ENCODE measurements at places on chromosomes 12 and 14.

DNA sequence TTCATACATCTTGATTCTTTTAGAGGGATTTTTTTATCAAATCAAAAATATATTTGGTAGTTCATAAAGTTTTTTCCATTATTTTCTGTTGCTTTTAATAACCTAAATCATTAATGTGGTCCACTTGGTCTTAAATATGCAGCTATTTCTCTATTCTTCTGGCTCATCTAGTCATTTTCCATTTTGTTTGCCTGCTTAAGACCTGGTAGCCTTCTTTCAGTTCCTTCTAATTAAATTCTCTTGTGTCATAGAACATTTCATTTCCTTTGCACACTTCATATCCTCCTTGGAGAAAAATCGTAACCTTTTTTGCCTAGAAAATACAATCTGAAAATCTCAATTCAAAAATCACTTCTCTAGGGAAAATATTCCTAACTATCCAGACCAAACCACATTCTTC, 387.0 kb downstream of the LRFN5 start:
- no peak for DNase-seq

GRCh38 chr14:85187521-85187920, 342.4 kb upstream of the FLRT2 start:
- DNase-seq: no peak

DNA sequence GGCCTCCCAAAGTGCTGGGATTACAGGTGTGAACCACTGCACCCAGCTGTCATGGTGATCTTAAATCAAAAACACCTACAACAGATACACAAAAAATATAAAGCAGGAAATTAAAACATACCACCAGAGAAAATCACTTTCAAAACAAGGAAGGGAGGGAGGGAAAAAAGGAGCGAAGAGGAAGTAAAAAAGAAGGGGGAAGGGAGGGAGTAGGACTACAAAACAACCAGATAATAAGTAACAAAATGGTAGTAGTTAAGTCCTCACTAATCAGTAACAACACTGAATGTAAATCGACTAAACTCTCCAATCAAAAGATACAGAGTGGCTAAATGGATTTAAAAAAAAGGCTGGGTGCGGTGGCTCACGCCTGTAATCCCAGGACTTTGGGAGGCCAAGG, 89.0 kb downstream of the SH2B3 start:
- no peak for DNase-seq

DNA sequence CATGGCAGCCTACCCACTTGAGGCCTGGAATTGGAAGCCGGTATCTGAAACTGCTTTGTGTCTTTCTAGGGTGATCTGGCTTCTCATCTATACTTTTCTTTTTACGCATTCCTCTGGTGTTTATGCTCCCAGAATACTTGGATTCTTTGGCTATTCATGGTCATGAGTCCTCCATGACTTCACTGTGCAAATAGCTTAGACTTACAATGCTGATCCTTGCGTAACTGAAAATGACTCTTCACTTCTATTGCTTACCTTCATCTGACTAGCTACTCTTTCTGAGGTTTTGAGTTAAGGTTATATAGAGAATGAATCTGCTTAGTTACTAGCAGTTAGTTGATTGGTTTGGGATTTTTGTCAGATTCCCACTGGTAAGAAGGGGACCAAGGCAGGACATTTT, 121.7 kb upstream of the NOVA1 start:
- no peak for DNase-seq

DNA sequence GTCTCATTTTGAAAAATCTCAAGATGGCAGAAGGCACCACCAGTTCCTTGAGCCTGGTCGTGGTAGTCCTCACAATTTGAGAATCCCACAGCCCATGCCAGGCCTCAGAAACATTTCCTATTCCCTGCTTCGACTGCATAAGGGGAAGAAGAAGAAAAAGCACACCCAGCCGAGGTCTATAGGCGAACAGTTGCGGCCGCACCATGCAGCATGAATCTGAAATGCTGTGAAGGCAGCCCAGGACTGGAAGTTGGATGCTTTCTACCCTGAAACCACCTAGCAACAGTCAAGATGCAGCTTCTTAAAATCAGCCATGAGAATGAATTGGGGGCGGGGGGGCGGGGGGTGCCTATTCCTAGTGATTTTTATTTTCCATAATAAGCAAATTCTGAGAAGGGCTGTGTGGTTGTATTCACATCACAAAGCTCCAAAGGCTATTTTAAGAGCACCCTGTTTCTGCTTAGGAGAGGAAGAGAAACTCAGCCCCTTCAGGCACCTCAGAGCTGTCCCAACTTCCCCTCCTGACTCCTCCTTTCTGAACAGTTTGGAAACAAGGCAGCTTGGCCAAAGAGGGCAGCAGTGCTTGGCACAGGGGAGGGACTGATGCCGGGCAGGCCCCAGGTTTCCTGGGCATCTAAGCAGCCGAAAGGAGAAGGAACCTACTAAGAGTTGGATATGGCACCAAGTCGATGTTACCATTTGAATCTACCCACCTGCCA, 172.5 kb upstream of the FOXN3 start:
- DNase-seq: no peak

DNA sequence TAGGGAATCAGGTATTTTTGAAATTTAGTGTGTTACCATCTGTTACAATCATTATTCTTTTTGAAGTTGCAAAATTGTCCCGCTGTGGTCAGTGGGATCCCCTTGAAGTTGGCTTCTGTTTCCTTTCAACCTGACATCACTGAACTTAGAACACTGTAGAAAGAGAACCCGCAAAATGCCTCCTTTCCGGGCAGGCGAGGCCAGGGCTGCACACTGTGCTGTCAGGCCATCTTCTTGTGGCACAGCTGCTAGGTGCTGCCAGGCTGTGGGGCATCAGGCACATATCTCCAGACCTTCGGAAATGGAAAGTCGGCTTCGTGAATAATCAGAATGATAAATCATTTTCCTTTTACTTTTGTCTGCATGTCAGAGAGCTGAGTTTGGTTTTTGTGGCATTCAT, 103.5 kb downstream of the GLT1D1 start:
- no peak for DNase-seq

DNA sequence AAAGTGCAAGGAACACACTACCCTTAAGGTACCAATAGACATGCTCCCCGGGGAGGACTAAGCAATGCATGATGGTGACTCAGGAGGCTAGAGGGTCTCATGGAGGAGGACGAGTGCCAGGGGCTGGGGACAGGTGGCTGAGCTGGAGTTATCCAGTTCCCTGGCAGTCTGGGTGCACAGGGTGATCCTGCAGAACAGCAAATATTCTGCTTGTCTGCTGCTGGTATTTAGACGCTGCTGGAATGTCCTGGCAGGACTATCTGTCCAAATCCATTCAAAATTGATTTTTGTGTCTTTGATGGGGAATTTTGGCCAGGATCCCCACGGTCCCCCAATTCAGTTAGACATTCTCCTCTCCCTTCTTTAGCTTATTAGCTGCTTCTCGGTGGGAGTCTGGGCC, 138.7 kb downstream of the C12orf75 start:
- DNase-seq: no peak

- no peak for DNase-seq
These were observed 14.3 kb downstream of the ASB8 start for GRCh38 chr12:48142818-48143674.

GRCh38 chr14:101808020-101808641, 46.6 kb downstream of the PPP2R5C start:
- peak; percentile 54 for DNase-seq

DNA sequence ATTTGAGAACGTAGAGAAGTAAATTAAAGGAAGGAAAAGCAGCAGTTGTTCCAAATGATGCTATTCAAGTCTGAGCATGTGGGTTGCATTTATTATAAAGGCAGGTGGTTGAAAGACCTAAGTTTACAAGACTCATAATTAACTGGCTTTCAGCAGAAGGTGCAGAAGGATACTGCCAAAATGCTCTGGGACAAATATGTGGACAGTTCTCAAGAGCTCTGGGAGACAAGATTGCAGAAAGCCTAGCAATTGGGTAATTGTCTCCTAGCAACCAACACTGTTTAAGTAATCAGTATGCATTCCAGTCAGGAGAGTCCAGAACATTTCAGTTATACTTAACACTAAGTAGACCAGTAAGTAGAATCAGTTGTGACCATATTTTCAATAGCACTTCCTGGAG, 131.5 kb downstream of the GPR135 start:
- no peak for DNase-seq

DNA sequence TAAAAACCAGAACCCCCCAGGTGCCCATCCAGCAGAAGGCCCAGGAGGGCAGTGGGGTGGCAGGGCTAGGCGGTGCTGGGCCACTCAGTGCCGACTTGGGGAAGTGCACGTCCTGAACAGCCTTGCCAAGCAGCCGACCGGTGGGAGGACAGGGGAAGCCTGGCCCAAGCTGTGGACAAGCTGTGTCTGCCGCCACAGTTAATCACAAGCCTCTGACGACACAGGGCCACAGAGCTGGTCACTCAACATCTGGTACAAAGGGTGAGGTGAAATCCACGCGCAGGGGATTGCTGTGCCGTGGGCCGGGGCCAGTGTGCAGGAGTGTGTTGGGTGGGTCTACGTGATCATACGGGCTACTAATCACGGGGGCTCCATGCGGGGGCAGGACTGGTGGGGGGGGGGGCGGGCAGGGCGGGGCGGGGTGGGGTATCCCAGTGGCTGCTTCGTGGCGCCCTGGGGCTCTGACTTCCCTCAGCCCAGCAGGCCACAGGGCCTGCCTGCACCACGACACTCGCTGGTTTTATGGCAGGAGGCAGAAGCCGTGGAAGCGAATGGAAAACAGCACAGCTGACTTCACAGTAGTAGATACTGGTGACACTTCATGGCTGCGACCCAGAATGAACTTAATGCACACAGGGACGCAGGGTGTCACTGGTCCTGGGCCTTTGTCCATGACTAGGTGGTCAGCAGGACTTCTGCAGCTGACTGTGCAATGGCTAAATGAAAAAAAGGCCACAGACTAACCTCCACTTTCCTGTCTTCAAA, 10.2 kb downstream of the AMN start:
- DNase-seq: no peak

- DNase-seq: no peak
These were observed 6.4 kb upstream of the MRPL42 start for GRCh38 chr12:93460902-93461301.

DNA sequence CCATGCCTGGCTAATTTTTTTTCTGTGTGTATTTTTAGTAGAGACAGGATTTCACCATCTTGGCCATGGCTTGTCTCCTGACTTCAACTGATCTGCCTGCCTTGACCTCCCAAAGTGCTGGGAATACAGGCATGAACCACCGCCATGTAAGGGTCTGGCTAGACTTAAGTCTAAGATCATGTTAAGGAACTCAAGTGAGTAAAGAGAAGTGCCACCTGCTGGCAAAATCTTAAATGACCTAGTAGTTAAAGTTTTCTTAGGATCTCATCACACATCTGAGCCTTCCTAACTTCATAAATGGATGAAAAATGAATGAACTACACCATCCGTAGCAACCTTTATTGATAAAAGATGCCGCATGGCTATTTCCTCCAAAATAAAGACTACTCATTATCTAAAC, 1.7 kb upstream of the C12orf56 start:
- no peak for DNase-seq

DNA sequence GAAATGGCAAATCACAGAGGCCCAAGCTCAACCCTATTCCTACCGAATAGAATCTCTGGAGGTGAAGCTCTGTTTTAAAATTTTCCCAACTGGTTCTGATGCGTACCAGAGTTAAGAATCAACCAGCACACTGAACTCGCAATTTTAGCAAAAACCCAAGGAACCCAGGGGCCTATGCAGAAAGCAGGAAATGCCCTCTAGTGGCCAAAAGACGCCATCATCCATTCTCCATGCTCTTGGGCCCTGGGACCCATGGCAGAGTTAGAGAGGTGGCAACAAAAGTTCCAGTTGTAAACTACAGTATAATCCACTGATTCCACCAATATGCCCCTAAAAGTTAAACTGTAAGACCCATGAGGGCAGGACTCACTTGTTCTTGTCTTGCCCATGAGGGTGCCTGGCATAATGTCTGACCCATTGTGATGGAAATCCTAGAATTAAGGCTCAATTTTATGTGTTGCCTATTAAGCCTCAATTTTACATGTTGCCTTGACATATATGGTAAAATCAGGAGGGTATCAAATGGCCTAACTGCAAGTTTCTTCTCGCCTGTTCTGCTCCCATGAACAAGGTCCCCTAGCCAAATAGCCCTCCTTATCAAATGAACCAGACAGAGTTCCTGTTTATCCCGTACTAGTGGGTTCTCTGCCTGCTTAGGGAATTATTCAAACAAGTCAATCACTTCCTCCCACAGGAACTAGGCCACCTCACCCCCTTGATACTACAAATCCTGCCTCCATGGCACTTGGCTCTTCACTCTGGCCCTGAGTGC, 137.5 kb upstream of the CPM start:
- peak; percentile 24 for DNase-seq

DNA sequence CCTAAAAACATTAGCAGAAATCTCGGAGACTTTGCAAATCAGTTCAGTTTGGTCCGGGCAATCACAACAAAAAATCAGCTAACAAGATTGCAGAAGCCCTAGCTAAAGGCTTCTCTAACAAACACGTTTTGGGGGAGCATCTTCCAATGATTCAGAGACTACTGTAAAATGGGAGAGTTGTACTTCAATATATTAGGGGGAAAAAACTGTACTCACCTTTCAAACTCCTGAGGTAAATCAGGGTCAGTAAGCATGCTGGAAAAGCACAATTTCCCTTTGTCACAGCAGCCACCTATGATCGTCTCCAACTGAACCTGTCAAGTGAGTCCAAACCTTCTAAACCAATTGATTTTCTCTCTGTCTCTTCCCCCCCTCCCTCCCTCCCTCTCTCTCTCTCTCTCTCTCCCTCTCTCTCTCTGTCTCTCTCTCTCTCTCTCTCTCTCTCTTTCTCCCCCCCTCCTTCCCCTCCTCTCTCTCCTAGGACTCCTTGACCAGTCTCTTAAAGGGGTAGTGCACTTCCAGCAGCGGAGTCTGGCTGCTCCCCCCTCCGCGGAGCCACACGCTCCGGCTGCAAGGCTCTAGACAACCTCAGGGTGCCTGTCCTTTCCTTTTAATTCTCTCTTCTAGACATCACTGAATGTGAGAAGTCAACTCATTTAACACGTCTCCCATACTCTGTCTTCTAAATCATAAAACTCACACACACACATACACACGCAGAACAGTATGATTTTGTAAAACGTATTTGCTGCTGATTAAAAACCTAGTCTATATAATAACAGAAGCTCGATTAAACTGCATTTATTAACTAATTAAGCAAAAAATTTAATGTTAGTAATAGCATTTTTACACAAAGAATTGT, at the start of gene SOX5:
SOX5 (minus strand) TSS at position 323 of the 862 bp plus-strand sequence; CDS start at position 254, 69 bp downstream.
- DNase-seq: peak; percentile 87

DNA sequence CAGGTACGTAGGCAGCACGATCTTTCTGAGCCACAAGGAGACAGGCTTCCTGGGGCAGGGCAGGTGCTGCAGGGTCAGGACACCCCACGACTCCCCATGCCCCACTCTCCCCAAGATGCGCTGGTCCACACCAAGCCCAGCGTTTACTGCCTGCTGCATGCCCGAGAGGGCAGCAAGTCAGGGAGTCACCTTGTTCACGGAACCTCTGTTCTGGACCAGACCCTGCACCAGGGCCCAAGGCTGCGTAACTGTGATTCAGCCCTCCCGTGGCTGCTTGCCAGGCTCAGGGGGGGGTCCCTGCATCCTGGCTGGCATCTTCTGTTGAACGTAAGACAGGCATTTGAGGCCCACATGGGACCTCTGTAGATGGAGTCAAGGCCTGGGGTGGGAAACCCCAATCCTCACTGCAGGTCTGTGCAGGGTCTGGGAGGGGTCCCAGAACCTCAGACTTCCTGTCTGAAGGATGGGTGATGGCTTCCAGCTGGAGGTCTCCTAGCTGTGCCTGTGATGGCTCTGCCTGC, 228.6 kb upstream of the RTL1 start:
- no peak for DNase-seq
